ENCODE measurements at places on chromosomes 5 and 9.

- no peak for DNase-seq
Measured at GRCh38 chr5:133445744-133446143, 166.6 kb downstream of the FSTL4 start.

DNA sequence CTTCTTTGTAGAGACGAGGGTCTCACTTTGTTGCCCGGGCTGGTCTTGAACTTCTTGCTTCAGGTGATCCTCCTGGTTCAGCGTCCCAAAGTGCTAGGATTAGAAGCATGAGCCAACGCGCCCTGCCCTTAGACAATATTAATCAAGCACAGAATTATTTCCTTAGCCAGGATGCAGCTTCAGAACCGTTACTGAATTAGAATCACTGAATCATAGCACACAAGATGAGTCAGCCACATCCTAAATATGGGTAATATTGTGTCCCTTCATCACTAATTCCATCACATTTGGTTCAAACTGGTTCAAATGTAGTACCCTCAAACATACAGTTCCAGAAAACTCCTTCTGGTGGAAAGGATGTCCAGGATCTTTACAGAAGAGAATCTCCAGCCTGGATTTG lies 82.7 kb downstream of the BNC2 start:
- no peak for DNase-seq

- DNase-seq: no peak
Measured at GRCh38 chr5:127068493-127069214, 4.6 kb downstream of the C5orf63 start.

GRCh38 chr5:77937015-77937908 lies 161.1 kb upstream of the TBCA start:
- no peak for DNase-seq

- no peak for DNase-seq
Measured at GRCh38 chr5:99247346-99247745, 318.5 kb upstream of the CHD1 start.

GRCh38 chr9:71859939-71860338 lies 51.1 kb downstream of the ABHD17B start:
- DNase-seq: peak; percentile 18

GRCh38 chr9:106596984-106597383 lies 266.0 kb upstream of the ZNF462 start:
- DNase-seq: no peak

DNA sequence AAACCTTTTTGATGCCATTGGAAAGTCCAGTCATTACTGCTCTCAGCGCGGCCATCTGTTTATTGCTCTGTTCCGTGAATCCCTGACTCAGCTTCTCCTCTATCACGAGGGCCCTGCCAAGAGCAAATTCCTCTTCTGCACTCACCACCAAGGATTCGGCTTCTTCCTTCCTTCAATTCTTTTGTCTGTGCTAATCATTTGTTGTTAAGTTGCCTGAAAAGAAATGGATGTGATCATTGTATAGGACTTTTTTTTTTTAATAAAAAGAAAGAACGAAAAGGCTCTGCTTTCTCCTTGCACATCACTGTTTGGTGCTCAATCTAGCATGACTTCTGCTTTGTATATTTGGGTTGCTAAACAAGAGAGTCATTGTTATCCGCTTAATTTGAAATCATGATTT lies 128.7 kb upstream of the PIK3R1 start:
- DNase-seq: no peak

DNA sequence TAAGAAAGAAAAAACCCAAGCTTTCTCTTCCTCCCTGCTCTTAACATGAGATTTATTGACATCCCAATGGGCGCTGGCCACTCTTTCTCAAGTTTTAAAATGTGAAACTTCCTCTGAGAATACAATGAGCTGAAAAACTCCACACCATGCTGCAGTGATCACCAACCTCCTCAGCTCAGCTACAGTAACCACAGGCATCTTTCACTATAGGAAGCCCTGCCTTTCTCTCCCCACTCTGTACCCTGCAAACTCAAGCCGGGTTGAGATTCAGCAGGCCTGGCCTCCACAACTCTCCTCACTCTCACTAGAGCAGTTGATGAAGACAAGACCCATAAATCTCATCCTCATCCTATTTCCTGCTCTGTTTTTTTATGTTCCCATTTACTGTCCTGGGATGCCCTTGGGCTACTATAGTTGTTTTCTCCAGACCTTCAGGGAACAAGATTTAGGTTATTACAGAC lies 48.3 kb downstream of the SH3TC2 start:
- DNase-seq: no peak

Measured in SW480 (cell line).